ENCODE measurements at places on chromosomes 5 and 9.

- DNase-seq: no peak
Measured at GRCh38 chr5:103234239-103234975, 24.2 kb upstream of the MACIR start.

DNA sequence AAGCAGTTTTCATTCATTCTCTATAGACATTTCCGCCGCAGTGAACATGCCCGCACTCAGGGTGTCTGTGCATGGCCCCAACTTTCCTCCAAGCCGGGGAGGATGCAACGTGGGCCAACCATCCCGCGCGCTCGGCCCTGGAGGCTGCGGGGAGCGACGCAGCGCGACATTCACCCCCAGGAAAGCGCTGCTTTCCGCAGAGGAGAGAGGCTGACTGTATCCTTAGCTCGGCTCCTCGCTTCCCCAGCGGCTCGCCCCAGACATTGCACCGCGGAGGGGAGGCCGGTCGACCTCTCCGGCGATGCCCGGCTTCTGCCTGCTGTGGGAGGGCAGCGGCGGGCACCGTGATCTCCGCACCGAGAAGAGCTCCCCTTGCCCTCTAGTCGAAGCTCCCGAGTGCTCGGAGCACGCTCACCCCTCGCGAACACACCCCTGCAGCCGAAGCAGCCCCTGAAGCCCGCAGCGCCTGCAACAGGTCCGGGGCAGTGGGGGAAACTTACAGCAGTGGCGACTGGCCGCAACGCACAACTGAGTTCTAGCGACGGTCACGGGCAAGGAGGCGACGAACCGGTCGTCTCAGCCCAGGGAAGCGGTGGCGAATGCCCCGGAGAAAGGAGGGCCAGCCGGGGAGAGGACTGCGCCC, 600 bp downstream of the ENC1 start:
- no peak for DNase-seq

DNA sequence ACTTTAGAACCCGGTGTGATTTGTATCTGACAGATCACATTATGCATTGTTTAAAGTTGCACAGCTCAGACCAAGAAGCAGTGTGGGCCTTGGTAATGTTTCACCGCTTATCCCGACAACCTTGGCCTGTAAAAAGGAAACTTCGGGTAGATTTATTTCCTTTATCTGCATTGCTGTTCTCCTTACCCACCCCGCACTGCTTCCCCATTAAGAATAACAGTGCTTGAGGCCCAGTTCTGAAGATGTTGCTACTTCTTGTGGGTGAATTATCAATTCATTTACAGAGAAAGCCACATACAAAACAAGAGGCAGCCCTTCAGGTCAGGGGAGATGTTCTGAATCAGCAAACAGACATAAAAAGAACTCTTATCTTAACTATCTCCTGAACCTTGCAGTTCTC, 8.4 kb downstream of the SMARCA2 start:
- DNase-seq: no peak

DNA sequence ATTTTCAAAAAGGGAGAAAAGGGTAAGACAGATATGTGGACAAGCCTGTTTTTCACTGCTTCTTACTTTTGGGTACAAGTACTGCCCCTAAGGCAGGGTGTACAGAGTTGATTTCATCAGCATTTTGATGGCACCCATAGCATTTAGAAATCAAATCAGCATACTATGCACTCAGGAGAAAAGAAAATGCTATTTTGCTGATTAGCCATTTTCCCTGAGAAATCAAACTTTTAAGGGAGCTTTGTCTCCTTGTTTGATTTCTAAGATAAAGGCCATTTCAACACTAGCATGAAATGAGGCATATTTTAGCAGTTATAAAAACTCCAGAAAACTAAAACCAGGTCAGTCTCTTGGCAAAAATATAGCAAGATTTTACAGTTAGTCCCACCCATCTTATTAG, 2269.4 kb upstream of the WWC1 start:
- DNase-seq: no peak

GRCh38 chr5:132981288-132981687, 17.9 kb upstream of the AFF4 start:
- DNase-seq: no peak

- DNase-seq: no peak
Measured at GRCh38 chr9:75096796-75097195, 8.5 kb downstream of the OSTF1 start.

DNA sequence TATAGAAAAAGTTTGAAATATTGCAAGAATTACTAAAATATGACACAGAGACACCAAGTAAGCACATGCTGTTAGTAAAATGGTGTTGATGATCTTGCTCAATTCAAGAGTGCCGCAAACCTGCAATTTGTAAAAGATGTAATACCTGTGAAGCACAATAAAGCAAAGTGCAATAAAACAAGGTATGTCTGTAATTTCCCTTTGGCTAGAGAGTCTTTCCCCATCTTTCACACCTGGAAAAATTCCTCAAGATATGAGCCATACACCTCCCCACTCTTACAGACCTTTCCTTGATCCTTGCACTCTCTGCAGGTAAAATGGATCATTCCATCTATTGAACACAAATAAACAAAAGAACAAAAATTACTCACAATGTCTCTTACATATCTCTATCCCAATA, 597.8 kb downstream of the EFNA5 start:
- no peak for DNase-seq

- DNase-seq: no peak
Measured at GRCh38 chr5:35679357-35679756, 61.7 kb downstream of the SPEF2 start.

DNA sequence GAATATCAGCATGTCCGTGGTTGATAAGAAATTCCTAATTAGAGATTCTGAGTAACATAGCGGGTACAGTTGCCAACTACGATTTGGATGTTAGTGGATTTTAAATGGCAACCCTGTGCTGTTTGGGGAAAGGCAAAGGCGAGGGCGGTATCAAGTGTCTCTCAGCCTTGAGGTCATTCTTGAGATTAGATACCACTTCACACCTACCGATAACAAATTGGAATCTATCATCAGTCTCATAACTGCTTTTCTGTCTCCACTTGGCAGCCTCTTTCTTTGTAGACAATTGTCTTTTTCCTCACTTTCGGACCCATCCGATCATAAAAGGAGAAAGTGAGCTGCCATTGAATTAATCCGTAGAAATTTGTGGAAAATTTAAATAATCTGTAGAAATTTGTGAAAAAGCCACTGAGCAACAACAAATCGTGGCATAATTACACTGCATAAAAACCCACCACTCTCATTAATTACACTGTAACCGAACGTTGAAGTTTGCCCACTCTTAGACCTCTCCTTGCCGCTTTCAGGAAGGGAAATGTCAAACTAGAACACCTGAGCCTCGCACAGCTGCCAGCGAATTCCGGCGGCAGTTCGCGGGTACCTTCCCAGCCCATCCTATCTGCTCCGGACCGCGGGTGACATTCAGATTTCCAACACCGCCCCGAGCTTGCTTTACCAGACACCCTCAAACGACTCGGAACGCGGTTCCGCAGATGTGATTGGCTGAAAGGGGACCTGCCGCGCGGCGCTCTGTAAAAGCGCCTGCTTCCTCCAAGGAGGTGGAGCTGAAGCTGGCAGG, 849 bp upstream of the RGMB start:
- DNase-seq: peak; percentile 58

- DNase-seq: no peak
Measured at GRCh38 chr5:68652534-68652965, 437.0 kb downstream of the PIK3R1 start.

GRCh38 chr5:35383041-35383440, 152.8 kb upstream of the PRLR start:
- no peak for DNase-seq
